ENCODE measurements at places on chromosomes 1 and 21.

- DNase-seq = no peak
Observed at GRCh38 chr21:30437010-30437565, 3.0 kb upstream of the KRTAP15-1 start.

- DNase-seq = no peak
Observed at GRCh38 chr1:8462371-8462892, 144.5 kb downstream of the SLC45A1 start.

DNA sequence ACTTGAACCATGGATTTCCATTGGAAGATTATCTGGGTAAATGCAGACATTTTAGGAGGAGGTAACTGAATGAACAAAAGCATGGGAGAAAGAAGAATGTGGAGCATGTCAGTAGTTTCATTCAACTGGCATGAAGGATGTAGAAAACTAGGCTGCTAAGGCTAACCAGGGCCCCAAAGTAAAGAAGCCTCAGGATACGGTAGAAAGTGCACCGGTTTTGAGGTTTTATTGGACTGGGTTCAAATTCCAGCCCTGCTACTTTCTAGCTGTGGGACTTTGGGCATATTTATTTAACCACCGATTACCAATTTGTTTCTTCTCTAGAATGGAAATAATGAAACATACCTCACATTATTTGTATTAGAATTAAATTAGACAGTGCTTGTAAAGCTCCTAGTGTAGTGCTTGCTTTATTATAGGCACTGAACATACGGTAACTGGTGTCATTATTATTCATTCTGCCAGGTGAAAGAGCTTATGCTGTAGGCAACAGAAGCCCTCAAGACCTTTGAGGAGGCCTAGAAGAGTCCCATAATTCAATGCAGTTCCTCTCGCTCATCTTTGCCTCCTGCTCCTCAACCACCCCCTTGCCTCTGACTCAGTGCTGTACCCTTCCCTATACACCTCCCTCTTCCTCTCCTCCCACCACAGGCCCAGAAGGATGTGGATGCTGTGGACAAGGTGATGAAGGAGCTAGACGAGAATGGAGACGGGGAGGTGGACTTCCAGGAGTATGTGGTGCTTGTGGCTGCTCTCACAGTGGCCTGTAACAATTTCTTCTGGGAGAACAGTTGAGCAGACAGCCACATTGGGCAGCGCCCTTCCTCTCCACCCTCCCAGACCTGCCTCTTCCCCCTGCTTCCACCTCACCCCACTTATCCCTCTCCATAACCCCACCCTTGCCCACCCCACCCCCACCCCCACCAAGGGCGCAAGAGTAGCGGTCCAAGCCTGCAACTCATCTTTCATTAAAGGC is 2.5 kb upstream of the CHTOP start:
- no peak for DNase-seq

GRCh38 chr1:227938276-227938675 is 9.5 kb downstream of the WNT9A start:
- DNase-seq = no peak

DNA sequence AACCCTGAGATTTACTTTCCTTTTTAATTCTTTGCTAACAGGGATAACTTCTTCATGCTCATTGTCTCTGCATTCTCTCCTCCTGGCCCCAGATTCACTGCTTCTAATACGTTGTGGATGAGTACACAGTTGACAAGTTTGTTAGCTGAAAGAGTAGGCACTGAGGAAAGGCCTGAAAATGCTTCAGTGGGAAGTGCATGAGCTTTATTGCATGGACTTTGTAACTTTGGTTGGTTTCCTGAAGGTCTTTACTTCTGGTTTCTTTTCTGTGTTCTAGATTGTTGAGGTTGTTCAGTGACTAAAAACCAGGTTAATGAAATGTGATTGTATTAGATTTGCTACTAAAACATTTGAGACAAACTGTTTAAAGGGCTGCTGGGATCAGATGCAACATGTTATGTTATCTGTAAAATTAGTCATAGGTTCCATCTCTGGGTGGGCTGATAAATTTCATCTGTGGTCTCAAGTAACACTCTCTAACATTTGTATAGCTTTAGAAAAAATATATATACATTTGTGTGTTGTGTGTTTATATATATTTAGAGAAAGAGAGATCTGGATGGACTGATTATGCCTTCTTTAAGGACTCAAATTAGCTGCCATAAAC is 19.1 kb downstream of the LRIG2 start:
- DNase-seq = no peak

GRCh38 chr1:153587314-153587713 is 21.7 kb upstream of the S100A2 start:
- DNase-seq = no peak

DNA sequence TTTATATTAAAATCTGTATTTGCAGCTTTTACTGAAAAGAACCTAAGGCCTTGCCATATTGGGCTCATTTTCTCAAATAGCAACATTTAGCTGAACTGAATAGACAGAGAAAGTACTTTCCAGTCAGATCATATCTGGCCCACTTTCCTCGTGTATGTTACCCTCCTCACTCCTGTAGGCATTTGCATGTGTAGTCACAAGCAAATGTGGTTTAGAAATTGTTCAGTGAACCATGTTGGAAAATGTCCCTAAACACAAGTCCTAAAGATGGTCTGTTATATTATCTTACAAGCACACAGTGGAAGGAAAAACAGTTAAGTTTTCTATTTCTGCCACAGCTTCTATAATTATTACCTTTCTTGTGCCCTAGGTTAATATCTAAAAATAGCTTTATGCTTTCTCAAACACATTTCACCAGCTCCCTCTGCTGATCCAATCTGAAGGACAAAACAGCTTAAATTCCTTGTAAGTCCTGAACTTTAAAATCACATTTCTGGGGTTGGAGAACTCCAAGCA is 606 bp upstream of the FMO4 start:
- DNase-seq = no peak

- DNase-seq = no peak
Observed at GRCh38 chr1:228471762-228472398, 15.3 kb upstream of the RNF187 start.

- no peak for DNase-seq
Observed at GRCh38 chr1:15245593-15246360, 1.2 kb upstream of the FHAD1 start.

GRCh38 chr1:117930173-117930447 is 571 bp downstream of the WDR3 start:
- DNase-seq = no peak

GRCh38 chr21:16536140-16536539 is 806.4 kb downstream of the USP25 start:
- no peak for DNase-seq

DNA sequence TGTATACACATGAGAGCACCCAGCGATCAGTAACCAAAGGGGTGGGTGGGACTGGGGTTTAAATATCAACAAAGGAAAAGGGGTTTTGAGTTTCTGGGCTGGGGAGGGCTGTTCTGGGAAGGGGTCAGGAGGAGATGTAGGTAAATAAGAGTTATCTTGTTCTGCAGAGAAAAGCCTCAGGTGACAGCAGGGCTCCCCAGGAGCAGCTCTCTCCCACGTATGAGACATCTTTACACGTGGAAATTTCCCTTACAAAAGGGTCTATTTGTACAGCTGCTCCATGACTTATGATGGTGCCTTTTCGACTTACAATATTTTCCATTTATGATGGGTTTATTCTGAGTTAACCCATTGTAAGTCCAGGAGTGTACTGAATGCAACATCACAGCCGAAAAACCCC is 16.3 kb upstream of the PADI2 start:
- DNase-seq = no peak
